Neuronal stem cell (in vitro differentiated cells): ENCODE measurements at places on chromosomes 11 and 22.

GRCh38 chr11:63829823-63830489 is 9.0 kb upstream of the MARK2 start:
- DNase-seq, result no peak

- no peak for DNase-seq
Measured at GRCh38 chr11:116179401-116179800, 593.4 kb downstream of the BUD13 start.

GRCh38 chr11:2583605-2583958 is 116.2 kb downstream of the KCNQ1OT1 start:
- no peak for DNase-seq

DNA sequence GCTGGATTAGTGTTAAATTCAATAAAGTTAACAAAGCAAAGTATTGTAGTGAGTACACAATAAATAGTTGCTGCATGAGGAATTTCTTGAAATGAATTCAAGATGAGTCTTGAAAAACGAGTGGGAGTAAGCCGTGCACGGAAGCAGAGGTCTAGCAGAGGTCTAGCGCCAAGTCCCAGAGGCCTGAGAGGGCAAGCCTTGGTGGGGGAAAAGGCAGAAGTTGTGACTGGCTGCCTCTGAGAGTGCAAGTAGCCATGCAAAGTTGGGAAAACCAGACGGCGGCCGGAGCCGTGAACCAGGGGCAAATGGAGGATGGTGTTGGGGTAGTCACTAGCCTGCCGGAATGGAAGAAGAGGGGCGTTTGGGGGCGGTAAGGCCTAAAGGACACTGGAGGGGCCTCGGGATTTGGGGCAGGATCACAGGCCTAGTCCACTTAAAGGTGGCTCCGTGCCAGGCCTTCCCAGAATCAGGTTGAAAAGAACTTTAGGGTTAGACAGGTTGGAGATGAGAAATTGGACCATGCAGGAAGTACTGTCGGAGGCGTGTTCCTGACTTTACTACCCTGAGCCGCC is 379 bp upstream of the SLC3A2 start:
- no peak for DNase-seq

DNA sequence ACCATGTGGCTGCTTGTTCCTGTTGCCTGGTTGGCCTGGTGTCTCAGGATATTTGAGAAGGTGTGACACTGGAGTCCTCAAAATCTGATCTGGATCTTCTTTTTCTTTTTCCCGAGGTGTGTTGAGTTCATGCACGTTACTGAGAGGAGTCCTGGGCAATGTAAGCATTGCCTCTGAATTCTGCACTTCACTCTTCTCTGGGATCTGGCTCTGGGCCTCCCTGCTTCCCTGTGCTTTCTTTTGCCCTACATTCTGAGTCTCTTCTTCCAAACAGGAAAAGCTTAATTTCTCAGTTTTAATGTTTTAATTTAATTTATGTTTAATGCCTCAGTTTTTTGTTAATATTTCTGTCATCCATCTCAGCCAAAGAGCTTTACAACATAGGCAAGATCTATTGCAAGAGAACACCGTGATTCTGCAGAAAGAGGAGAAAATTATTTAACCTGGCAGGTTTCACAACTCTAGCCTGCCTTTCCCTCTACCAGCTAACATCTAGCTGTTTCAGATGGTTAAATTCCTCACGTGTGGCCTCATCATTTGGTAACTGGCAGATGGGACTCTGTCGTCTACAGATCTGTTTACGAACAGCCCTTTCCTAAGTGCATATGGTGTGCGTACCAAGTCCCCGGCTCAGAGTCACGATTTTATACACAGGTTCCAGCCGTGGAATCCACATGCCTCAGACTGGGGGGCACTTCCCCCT is 24.7 kb downstream of the LDLRAD3 start:
- DNase-seq, result no peak

GRCh38 chr11:8732324-8732670 is 49.7 kb downstream of the RPL27A start:
- DNase-seq, result no peak

DNA sequence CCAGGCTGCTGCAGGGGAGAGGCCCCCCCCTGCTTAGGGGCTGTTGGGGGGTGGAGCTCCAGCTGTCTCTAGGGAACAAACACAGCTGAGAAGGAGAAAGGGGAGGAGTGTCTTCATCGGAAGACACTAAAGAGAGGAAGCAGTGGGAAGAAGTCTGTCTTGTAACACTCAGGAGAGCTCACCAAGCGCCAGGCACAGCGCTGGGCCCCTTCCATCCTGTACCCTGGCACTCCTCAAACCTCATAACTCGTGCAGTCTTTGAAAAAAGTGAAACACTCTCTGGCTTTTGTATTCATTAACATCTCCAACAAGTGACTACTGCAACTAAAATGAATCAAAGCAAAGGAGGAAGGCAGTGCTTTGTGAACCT is 67.4 kb upstream of the PRDM11 start:
- no peak for DNase-seq

DNA sequence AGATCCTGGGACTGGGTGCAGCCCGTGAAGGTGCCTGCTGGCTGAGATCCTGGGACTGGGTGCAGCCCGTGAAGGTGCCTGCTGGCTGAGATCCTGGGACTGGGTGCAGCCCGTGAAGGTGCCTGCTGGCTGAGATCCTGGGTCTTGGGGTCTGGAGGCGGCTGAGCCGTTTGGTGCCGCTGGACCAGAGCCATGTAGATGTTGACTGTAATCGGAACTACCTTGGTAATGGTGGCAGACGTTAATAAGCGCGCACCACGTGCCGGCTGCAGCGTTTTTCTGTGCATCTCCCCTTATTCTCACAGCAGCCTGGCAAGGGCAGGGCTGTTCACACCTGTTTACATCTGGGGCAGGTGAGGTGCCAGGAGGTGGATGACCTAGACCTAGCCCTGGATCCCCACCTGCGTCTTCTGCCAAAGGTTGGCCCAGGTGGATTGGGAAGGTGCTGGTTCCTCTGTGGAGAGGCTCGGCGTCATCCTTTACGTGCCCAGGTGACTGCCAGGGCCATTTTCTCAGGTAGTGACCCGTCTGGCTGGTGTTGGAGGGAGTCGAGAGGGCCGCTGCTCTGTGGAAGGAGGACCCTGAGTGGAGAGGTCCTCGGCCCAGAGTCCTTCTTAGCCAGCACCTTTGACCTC is 382.5 kb downstream of the TBC1D22A start:
- DNase-seq, result no peak

DNA sequence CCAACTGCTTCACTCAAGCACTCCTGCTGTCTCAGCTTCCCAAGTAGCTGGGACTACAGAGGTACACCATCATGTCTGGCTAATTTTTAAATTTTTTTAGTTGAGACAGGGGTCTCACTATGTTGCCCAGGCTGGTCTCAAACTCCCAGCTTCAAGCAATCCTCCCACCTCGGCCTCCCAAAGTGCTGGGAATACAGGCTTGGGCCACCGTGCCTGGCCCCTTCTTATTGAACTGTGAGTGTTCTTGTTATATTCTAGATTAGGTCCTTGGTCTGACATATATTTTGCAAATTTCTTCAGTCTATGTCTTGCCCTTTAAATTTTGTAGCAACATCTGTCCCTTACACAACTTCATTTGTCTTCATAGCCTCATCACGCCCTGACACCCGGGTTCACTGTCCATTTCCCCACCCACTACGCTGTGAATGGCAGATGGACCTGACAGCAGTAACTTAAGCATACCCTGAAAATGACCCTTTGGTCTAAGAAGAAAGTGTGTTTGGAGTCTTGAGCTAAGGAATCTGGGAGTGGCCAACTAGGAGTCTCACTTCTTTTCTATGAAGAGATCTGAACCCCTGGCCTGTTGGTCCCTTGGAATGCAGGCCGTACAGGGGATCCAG is 4.2 kb upstream of the FAM118A start:
- DNase-seq, result no peak

DNA sequence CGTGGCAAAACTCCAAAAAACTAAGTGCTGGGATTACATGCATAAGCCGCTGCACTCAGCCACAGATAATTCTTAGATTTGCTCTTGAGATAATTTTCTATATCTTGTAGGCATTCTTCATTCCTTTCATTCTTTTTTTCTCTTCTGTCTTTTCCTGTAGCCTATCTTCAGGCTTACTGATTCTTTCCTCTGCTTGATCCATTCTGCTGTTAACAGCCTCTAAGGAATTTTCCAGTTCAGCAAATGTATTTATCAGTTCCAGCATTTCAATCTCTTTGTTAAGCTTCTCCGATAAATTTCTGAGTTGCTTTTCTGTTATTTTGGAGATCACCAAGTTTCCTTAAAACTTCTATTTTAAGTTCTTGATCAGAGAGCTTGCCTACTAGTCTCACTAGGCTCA is 46.7 kb downstream of the SMC1B start:
- no peak for DNase-seq

- no peak for DNase-seq
Measured at GRCh38 chr11:131868629-131869507, 498.5 kb downstream of the NTM start.

DNA sequence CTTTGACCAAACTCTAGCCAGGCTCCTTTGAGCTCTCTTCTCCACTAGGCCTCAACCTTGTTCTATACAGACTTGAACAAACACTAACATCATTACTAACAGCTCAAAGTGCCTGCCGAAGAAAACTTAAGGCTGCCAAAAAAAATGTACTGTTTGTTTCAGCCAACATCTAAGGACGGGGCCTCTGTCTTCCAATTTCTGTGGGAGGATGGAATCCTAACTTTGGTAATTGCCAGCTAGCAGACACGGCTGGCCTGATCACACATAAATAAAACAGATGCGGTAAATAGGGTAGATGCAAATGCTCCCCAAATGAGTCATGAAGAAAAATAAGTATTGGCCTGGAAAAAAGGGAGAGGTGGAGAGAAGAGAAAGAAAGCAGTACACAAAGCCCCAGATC is 394.3 kb downstream of the TMEM135 start:
- DNase-seq, result no peak

DNA sequence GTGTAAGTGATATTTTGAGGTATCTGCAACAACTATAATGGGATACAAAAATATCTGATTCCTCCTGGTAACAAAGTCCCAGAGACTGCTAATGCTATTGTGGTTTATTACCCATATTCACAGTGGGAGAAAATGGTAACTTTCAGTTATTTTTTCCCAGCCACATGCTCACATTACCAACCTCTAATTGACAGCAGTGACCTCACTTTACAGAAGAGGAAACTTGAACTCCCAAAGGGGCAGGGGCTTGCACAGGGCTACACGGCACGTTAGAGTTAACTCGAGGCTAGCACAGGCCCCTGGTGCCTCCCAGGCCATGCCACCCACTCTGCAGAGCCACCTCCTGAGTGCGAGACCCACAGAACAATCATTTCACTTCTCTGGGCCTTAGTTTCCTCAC is 132.4 kb downstream of the TENM4 start:
- no peak for DNase-seq

DNA sequence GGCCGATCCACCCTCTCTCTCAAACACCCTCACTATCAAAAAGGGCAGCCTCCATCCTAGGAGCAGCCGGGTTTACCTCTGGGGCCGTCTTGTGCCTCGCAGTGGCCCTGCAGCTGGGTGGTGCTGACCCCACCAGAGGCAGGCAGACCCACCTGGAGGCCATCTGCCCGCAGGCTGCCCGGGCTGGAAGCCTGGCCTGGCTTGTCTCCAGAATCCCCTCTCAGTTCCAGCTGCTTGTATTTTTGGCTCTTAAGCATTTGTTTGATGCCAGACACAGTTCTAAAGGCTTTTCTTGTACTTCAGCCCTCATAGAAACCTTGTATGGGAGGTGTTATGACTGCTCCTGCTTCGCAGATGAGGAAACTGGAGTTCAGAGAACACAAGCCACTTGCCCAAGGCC is 4.2 kb upstream of the NFAM1 start:
- DNase-seq, result no peak

DNA sequence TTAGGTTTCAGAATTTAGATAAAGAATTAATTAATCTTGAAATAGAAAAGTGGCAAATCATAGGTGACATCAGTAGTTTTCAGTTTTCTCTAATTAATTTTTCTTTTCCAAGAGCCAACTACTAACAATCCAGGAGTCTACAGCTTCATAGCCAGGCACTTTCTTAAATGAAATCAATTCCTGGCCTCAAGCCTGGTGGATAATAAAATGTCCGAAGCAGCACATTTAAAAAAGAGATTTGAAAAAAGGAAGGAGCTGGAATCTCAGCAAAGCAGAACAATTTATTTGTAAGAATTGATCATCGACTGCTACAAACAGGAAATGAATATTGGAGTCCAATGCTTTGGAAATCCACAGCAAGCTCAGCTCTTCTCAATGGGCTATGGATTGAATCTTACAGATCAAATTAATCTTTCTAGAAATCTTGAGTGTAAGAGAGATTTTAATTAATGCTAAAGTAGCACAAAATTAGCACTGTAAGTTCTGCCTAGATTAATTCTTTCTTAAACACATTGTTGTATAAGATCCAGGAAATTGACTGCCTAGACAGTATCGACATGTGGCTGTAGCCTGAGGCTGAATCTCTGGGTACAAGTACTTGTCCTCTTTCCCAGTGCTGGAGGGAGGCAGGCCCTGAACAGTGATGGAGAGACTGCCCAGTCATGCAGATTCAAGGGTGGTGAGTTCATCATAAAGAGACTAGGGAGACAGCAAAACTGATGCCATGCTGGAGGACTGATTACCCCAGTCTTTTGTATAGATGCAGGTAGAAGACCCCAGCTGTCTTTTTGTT is 167.8 kb upstream of the POU2AF2 start:
- DNase-seq, result no peak

- DNase-seq, result no peak
Measured at GRCh38 chr11:126748793-126749192, 251.8 kb downstream of the KIRREL3 start.
